CD4-positive, alpha-beta T cell treated with Interleukin-10 for 1 hour (primary cell): ENCODE measurements at places on chromosomes 7 and 10.

DNA sequence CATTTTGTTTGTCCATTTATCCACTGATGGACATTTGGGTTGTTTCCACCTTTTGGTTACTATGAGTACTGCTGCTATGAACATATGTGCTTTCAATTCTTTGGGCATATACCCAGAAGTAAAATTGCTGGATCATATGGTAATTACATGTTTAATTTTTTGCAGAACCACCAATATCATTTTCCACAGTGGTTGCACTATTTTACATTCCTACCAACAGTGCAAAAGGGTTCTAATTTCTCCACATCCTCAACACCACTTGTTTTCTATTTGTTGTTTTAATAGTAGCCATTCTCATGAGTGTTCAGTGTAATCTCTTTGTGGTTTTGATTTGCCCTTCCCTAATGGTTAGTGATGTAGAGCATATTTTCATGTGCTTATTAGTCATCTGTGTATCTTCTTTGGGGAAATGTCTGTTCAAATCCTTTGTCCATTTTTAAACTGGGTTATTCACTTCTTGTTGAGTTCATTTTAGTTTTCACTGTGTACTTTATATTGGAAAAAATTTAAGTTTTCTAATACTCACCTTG is 101.9 kb downstream of the HIBADH start:
- DNase-seq = no peak

DNA sequence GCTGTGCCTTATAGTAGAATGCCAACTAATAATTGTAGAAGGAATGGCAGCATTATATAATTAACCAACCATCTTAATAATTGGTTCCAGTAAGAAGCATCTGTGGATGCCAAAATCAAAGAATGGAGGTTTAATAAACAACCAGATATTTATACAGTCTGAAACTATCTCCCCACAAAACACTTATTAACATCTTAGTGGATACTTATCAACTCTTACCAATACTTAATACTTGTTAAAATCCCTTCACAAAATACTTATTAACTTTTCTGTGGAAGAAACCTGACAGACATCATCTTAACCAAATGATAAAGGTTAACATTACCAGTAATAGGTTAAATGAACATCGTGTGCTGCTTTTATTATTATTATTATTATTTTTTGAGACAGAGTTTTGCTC is 29.1 kb upstream of the FAM107B start:
- no peak for DNase-seq

- peak; percentile 37 for DNase-seq
Observed at GRCh38 chr7:100679927-100680575, 6.5 kb downstream of the GNB2 start.

GRCh38 chr10:124305984-124306383 is 112.7 kb downstream of the OAT start:
- DNase-seq = no peak

- no peak for DNase-seq
Observed at GRCh38 chr10:26977635-26978034, 116.9 kb upstream of the ABI1 start.

GRCh38 chr7:121138262-121138933 is 149.9 kb downstream of the CPED1 start:
- no peak for DNase-seq

DNA sequence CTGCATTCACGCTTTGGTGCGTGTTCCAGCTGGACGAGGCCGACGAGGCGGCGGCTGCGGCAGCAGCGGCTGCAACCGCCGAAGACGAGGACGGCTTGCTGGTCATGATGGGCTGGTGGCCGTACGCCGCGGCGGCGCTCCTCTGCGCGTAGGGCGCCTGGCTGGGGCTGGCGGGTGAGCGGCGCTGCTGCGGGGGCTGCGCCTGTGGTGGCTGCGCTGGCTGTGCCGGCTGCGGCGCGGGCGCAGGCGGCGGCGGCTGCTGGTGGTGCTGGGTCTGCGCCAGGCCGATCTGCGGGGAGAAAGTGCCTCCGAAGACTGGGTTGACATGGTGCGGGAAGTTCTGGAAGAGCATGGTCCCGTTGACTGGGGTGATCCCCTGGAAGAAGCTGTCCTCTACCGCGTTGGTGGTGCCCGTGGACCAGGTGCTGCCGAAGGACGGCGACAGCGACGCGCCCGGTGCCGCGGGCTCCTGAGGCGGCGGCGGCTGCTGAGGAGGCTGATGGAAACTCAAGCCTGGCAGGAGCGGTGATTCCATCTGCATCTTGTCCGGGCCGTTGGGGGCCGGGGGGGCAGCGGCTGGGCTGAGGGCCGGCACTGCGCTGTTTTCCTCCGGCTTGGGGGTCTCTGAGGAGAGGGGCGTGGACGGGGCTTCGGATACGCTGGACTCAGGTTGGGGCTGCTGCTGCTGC is 51.1 kb downstream of the CPEB3 start:
- DNase-seq = peak; percentile 31

- DNase-seq = no peak
Observed at GRCh38 chr7:24685708-24686107, 71.6 kb downstream of the GSDME start.

DNA sequence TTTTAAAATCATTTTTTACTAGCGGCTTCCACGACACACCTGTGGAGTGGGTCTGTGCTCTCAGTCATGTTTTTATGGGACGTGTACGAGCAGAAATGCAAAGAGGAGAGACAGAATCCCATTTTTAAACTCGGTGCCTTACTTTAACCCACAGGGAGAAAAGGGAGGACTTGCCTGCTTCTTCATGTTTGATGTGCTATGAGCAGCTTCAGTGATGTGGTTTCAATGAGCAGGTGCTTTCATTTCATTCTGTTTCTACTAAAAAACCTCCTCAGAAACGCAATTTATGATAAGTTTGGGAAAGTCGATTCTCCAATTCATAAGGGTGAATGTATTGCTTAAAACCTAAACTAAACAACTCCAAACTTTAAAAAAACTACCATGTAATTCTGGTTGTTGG is 537.2 kb downstream of the GATA3 start:
- DNase-seq = no peak

DNA sequence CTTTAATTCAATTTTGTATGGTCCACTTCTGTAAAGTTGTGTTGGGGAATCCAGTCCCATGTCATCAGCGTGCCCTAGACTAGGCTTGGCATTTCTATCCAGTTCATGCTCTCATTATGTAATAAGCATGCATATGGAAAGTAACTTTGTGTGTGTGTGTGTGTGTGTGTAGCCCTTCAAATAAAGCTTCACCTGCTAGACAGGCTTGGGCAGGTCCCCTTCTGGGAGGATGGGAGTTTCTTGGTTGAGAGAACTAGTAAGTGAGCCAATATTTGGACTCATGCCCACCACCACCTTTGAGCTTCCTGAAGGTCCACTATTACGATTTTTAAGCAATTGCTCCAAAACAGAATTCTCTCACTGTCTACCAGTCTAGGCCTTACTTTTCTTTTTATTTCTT is 6.9 kb downstream of the BZW2 start:
- DNase-seq = no peak
